ENCODE measurements at places on chromosomes 7 and 10.
A peak's percentile ranks its signal among the peaks of the same experiment; 100 is the strongest.

DNA sequence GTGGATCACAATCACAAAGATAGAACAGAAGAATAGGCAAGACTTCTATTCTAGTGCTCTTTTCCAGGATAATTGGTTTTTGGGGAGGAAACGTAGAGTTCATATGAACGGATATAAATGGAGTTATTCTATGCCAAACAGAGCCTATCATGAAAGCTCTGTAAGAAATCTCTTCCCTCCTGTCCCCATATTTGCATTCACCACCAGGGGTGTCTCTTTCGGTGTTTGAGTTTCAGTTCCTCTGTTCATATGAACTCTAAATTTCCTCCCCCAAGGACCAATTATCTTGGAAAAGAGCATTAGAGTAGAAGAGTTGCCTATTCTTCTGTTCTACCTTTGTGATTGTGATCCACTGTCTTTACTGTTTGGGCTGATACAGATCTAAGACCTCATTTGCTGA lies 48.3 kb upstream of the CDC14C start:
- no peak for DNase-seq

DNA sequence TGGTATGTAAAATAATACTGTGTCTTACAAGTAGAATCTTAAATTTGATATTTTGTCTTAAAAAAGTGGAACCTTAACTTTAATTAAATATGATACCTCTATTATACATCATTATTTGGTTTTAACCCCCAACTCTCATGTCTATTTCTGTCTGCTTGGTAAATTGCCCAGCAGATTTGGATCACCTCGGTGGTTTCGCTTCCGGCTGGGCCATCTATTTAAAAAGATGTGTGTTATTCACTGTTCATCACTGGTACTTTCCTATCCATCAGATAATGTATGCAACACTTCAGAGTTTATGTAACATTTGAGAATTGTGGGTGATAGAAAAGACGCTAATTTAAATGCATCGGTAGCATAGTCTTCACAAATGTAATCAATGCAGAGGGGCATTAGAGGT lies 119.7 kb downstream of the SND1 start:
- DNase-seq: no peak

DNA sequence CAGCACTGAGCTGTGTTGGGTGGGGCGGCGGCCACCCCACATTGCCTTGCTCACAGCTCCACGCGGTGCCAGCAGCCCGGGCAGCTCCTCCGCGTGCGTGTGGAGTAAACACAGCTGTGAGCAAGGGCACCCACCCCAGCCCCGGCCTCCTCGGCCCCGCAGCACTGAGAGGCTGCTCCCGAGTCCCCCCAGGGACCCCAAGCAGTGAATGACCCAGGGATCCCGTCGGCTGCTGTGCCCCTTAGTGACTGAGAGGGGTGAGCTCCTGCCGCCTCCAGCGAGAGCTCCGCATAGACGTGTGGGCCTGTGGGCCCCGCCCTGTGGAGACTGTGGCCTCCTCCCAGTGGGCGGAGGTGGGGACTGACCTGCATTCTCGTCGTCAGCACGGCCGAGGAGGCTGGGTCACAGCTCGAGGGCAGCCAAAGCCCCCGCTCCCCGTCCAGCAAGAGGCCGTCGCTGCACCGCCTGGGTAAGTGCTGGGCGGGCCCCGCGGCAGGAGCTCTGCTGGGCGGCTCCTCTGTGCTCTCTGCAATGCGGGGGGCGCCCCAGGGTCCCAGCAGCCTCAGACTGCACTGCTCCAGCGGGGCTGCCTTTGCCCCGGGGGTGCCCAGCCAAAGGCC lies 29.9 kb upstream of the UTF1 start:
- DNase-seq: no peak

GRCh38 chr7:131557652-131558385 lies 1.4 kb upstream of the PODXL start:
- peak; percentile 52 for DNase-seq

DNA sequence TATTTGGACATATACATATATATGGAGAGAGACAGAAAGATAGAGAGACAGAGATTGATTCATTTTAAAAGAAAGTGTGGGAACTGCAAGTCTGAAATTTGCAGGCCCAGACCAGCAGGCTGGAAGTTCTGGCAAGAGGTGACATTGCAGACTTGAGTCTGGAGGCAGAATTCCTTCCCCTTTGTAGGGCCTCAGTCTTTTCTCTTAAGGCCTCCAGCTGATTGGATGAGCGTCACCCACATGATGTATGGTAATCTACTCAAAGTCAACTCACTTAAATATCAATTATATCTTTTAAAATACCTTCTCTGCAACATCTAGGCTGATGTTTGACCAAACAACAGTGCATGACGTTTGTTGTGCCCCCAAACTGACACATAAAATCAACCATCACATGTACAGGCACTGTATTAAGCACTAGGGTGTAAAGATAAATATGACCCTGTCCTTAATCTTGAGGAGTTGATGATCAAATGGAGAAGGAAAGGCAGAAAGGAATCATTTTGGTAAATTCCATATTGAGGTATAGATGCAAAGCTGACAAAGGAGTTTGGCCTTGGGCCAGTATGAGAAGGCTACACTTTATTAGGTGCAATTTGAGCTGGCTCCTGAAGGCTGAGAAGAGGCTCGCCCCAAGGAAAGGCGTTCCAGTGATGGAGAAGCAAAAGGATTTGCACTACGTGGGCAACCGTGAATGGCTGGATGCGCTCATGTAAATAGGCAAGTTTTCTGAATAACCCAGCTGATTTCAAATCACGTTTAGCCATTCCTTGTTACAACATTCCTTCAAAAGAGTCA lies 52.6 kb downstream of the BPGM start:
- no peak for DNase-seq

DNA sequence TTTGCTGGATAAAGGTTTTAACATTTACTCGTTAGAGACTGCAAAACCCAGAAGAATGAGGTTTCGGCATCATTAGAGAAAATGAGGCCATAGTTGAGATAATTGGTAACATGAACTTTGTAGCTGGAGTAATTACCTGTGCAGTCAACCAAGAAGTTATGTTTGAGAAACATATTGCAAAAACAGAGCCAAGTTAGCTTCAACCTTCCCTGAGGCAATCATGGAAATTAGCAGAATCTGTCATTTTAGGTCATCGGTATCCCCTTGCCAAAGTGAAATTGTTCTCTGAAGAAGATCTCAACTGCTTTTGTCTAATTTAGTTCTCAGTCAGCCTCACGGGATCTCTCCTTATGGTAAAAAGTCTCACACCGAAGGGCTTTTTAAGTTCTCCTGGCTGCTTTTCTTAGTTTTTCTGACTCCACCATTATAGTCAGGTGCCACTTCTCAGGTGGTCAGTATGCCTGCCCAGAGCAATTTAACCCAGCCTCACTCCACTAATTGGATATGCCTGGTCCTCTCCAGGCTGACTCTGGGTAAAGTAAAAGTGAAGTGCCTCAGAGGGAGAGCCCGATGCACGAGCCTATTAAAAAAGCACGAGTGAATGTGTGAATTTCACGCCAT lies 52.5 kb downstream of the NRCAM start:
- DNase-seq: no peak

DNA sequence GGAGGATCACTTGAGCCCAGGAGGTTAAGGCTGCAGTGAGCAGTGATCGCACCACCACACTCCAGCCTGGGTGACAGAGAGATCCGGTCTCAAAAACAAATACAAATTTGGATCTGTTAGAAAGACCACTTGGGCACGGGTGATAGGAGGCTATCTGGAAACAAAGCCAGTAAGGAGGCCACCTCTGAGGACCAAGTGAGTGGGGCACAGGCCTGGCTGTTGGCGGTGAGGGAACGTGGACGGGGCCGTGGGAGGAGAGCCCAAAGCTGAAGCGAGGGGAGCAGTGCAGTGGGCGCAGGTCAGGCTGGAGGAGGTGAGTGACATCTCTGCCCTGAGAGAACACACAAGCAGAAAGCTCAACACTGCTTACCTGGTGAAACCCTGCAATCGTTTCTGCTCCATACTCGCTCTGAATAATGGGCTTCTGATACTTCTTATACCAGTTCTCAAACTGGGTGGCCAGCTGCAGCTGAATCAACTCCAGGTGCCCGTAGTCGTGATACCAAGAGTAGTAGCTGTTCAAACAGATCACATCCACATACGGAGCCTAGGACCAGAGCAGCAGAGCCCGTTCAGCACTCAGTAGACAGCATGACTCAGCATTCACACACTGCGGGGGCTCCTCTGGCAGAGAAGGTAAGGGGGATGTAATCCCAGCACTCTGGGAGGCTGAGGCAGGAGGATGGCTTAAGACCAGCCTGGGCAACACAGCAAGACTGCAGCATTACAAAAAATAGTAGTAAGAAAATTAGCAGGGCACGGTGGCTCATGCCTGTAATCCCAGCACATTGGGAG lies 14.5 kb downstream of the GUSB start:
- no peak for DNase-seq

DNA sequence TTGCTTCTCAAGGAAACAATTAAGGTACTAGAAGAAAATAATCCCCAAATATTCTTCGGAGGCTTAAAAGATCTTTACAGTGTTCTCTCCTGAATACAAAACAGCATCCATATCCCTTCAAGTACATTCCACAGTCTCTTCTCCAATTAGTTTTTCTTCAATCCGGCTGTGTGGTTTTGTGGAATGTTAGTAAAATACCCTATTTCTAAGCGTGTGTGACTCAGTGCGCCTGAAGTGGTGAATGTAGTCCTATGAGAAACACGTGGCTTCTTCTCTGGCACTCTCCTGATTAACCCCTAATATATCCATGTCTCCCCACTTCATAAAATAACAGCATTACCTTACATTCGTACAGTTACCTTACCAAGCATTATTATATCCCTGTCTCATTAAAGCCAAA lies 570.2 kb downstream of the ARL4A start:
- no peak for DNase-seq

DNA sequence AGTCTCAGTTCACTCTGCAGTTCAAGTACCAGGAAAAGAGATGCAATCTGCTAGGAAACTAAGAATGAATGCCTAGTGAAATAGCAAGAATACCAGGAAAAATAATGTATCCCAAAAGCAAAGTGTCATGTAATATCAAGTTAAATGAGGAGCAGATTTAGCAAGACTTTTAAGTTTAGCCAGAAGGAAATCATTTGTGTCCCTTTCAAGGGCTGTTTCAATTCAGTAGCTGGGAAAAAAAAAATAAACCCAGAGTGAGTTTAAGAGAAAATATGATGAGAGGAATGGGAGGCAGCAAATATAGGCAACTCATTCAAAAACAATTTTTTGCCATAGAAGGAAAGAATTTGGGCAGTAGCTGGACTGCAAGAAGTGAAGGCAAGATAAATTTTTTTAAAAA lies 135.8 kb downstream of the DGKB start:
- DNase-seq: no peak

GRCh38 chr7:79063019-79063698 lies 390.3 kb downstream of the MAGI2 start:
- DNase-seq: no peak

DNA sequence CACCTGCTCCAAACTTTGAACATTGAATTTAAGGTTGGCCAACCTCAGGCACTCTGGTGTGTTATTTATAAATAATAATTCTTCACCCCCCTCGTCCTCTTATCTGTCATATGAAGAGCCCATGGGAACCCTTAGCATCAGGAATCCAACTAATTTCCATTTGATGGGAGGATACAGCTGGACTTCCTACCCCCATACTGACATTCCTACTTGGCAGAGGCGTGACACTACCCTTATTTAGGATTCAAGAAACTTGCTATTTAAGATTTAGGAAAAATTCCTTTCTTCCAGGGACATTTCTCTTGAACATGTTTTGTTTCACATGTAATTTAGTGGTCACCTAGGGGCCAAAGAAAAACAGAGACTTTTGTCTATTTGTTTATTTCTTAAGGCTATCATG lies 171.9 kb upstream of the NRP1 start:
- no peak for DNase-seq

DNA sequence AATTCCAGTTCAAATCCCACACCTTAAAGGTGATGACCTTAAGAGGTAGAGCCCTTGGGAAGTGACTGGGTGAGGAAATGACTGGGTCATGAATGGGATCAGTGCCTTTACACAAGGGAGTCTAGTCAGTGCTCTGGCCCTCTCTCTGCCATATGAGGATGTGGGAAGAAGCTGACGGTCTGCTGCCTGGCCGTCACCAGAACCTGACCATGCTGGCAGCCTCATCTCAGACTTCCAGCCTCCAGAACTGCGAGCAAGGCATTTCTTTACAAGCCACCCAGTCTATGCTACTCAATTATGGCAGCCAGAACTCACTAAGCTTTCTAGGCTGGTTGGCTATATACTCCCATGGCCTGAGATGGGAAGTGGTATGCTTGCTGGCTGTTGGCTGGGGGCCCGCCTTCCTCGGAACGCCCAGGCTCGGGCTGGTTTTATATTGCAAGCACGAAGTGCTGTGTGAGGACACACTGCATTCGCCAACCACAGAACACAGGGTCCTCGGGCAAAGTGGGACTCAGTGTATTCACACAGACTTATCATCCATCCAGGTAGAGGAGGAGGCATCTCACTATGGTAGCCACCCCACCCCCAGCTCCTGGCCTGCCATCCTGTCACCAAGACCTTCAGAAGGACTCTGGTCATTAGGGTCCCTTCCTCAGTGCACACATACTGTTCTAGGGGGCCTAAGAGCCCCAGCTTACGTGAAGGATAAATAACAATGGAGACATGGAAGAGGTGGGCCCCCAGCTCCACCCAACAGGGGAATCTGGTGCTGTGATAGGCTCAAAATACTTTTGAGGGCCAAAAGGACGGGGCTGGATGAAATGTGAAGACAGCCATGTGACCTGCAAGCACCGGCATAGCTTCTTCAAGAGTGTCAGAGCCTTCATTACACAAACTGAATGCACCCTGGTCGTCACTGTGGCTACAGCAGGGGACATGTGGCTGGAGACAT lies 49.0 kb downstream of the ZRANB1 start:
- no peak for DNase-seq

GRCh38 chr7:5872326-5872725 lies 8.3 kb upstream of the OCM start:
- no peak for DNase-seq

DNA sequence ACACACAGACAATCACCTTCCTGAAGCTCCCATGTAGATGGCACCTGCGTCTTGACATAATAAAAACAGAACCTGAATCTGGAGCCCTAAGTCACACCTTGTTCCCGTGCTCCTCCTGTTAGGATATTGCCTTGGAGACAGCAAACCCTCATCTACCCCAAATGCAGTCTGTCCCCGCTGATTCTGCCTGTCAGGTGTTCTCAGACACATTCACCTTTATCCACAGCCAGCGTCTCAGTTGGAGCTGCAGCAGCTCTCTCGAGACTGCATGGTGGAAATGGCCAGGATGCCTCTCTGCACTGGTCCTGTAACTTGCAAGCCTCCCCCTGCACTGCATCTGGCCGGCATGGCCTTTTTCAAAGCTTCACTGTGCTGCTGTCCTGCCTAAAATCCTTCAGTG lies 218.0 kb upstream of the ZNF32 start:
- no peak for DNase-seq

DNA sequence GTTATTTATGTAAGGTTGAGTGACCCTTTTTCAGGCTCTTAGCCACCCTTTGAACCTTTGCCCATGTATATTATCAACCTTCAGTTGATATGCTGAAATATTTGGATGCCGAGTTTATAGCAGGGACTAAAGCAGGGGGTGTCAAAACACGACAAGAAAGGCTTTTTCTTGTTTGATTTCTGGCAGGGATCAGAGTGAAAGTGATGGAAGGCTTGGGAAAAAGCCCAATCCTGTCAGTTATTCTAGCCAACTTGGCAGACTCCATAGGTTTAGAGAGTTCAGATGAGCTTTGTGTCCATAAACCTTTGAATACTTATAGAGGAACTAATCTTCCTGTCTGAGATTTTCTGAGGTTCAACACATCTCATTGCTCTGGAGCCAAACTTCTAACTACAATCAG lies 47.5 kb downstream of the INHBA start:
- DNase-seq: no peak
